Amygdala (tissue), 56 donors: ENCODE measurements at places on chromosomes 6 and 20.

- no peak for DNase-seq
These were observed 80.6 kb downstream of the ADGB start for GRCh38 chr6:146679386-146679785.

- DNase-seq, result no peak
These were observed 282.1 kb downstream of the TPBG start for GRCh38 chr6:82645536-82646230.

GRCh38 chr6:164107297-164107995, 692.9 kb downstream of the QKI start:
- no peak for DNase-seq

GRCh38 chr6:155678361-155678760, 222.7 kb upstream of the NOX3 start:
- DNase-seq, result no peak

GRCh38 chr6:22470454-22471131, 98.8 kb upstream of the HDGFL1 start:
- DNase-seq, result no peak

GRCh38 chr6:15577550-15578171, 85.2 kb downstream of the DTNBP1 start:
- no peak for DNase-seq

GRCh38 chr6:6749702-6750491, 161.4 kb downstream of the LY86 start:
- peak; percentile 41 for DNase-seq

DNA sequence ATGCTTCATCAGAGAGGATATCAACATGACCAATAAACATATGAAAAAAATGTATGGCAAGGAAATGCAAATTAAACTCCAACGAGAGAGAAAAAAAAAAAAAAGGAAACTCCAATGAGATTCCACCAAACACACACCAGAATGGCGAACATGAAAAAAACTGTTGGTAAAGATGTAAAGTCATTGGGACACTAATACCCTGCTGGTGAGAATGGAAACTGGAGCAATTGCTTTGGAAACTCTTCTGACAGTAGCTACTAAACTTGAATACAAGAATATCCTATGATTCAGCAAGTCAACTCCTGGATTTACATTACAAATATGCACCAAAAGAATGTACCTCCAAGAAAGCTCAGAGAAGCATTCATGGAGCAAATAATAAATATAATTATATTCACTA, 260.7 kb upstream of the ECI2 start:
- DNase-seq, result no peak

DNA sequence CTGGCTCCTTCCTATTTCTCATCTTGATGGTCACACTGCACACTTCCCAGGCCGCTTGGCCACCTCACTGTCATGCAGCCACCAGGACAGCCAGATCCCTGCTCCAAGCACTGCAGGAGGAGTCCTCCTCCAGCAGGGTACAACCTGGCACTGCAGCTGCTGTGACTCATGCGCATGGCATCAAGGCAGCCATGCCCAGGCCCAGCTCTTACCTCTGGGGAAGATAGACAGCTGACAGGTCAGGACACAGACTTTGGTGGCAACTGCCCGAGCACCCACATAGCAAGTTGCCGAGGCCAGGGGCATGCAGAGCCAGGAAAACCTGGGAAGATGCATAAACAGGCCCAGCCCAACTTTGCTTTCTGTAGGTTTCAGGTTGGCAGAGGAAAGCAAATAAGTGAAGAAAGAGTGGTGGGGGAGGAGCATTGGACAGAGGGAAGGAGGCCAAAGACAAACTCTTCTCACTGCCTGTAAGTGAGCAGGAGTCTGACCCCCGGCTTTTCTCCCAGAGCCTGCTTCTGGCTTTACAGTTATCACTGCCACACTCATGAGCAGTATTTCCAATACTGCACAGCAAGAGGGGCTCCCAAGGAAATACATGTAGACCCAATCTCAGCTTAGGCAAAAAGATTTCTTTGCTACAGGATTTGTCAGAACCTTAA, 38.8 kb downstream of the SLC22A3 start:
- no peak for DNase-seq

GRCh38 chr6:31660381-31661261, at the start of gene C6orf47:
Gene C6orf47 (minus strand): TSS chr6:31660778. CDS start chr6:31659947, 831 bp downstream.
- peak; percentile 62 for DNase-seq

DNA sequence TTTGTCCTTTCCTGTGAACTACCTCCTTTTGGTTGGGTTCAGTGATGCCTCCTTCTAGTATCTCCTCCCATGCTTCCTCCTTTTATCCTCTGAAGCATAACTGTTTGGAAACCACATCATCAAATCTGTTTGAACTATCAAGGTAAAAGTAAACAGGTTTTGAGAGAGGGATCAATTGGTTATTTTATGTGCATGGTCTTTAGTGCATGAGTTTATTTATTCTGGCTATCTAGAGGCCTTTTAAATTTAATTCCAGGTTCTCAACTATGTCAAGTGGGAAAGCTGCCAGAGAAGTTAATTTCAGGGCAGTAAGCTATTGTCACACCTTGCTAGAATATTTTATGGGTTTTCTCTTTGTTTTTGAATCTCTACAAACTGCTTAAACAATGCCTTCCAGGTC, 54.1 kb downstream of the WASF1 start:
- no peak for DNase-seq

- no peak for DNase-seq
These were observed 36.3 kb upstream of the ID1 start for GRCh38 chr20:31568773-31569162.

DNA sequence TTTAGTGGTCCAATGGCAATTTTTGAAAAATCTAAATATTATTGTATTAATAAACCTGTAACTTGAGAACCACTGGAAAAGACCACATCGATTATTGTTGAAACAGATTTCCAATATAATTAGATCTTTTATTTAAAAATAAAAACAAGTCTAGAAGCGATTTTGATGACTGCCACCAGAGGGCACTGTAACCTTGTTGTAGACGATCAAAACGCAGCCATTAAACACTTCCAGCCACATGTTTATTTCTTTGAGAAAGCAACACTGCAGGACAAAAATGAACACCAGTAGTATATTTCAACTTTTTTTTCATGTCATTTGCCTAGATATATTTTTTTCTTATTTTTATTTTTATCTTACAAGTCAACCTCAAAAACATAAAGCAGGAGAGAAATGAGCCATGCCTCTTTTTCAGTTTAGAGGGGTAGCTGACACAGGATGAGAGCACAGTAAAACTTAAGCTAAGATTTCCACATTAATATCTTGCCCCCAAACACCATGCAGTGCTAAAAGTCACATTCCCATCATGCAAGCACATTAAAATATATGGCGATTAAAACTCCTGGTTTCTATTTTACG, 115.4 kb downstream of the OPRM1 start:
- DNase-seq, result peak; percentile 43

DNA sequence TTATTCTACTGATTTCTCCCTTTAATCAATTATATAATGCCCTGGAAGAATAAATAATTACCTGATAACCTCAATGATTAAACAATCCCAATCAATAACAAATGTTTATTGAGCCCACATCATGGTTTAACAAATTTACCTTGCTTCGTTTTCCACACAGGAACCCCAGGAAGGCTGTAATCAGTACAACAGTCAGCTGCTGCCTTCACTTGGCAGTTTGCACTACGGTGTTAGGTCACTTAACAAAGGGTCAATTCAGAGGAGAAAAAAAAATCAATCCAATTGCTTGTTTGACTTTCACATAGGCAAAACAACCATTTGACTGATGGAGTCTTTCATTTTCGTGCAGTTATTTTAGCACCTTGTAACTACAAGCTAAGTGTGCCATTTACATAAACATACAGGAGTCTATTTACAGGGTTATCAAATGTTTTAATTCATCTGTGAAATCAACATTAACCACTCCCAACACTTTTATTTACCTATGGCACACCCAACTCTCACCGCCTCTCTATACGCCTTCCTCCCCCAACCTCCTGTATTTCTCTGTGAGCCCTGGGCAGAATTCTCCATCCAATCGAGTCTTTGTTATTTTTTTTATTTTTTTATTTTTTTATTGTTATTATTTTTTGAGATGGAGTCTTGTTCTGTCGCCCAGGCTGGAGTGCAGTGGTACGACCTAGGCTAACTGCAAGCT, 140.4 kb upstream of the TAB2 start:
- DNase-seq, result no peak

GRCh38 chr6:144286503-144287393, 1.6 kb downstream of the UTRN start:
- DNase-seq, result no peak

DNA sequence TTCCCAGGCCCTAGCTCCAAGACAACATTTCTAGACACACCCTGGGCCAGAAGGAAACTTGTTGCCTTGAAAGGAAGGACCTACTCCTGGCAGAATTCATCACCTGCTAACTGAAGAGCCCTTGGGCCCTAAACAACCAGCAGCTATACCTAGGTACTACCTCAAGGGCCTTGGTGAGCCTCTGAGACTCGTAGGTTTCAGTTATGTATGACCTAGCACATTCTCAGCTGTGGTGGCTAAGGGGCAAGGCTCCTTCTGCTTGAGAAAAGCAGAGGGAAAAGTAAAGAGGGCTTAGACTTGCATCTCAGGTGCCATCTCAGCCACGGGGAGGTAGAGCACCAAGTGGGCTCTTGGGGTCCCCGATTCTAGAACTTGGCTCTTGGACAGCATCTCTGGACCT, 132.3 kb upstream of the NHSL1 start:
- no peak for DNase-seq

GRCh38 chr20:7728338-7728737, 211.9 kb downstream of the HAO1 start:
- DNase-seq, result no peak

- DNase-seq, result no peak
These were observed 473 bp upstream of the DTNBP1 start for GRCh38 chr6:15663130-15663871.

DNA sequence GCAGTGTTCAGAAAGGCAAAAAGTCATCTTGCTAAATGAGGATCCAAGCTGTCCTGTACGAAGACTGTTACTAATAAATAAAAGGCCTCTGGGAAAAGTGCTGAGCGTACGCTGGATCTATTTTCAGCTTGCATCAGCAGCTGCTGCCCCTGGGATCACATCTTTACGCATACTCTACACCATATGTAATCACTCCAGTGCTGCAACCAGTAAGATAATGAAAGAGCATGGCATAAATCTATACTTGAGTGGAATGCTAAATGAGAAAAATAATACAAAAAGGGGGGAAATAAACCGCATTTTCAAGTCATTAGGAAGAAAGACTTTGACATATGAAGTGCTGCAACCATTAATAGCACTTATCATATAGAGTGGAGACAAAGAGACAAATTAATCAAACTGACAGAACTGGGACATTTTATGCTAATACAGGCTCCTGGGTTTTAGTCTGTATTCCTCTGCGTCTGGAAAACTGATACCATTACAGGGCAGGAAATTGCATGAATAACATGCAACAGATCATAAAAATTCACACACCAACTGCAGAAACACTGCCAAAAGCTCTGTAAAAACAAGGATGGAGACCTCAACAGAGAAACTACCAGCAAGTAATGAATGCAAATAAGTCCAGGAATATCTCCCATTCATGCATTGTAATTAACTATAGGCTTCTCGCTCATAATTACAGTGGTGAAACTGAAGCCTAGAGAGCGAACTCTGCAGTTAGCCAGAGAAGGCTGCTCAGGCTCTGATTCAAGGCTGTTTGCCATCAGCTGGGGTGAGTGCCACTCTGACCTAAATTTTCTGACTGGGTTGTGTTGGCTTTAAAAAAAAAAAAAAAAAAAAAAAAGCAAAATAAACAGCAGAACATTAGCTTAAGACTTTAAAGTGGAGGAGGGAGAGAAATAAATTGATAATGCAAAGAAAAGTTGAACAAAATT, 83.8 kb downstream of the GJA10 start:
- DNase-seq, result no peak

GRCh38 chr20:41170386-41171105, 33.2 kb downstream of the PLCG1 start:
- no peak for DNase-seq

GRCh38 chr6:169112483-169113320, 140.9 kb downstream of the THBS2 start:
- DNase-seq, result no peak

- no peak for DNase-seq
These were observed 16.0 kb downstream of the FOXO3 start for GRCh38 chr6:108576709-108577108.

DNA sequence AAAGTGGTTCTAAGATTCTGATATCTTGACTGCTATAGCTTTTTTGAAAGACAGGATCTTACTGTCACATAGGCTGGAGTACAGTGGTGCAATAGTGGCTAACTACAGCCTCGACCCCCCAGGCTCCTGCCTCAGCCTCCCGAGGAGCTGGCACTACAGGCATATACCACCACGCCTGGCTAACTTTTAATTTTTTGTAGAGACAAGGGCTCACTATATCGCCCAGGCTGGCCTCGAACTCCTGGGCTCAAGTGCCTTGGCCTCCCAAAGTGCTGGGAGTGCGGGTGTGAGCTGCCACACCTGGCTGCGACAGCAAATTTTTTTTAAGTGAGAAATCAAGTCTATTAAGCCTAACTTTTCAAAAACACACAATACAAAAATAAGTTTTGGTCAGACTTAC, 106.6 kb downstream of the NOL4L start:
- no peak for DNase-seq

DNA sequence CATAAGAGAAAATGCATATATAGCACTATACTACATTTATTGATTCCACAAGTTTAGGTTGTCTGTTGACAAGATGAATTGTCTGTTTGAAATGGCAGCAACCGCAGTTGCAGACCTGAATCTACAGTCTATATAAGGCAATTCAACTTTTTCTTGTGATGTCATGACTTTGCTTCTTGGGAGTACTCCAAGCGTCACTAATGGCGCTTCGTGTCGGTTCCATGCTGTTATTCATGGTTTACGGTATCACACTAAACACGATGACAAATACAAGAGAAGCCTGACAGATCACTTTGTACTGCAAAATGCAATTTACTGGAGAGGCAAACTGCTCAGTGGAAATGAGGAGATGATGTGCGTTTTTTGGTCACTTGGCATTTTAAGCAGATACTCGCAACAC, 280.3 kb upstream of the TCF21 start:
- no peak for DNase-seq

- DNase-seq, result no peak
These were observed 336.9 kb downstream of the BTBD9 start for GRCh38 chr6:38302838-38303237.

GRCh38 chr6:162438980-162439379, 288.6 kb downstream of the PRKN start:
- no peak for DNase-seq

GRCh38 chr6:35046862-35047261, 94.3 kb downstream of the TCP11 start:
- DNase-seq, result no peak

- DNase-seq, result no peak
These were observed 48.8 kb downstream of the FLRT3 start for GRCh38 chr20:14288341-14289330.
